ENCODE measurements at places on chromosomes 3 and 15.

GRCh38 chr15:38843736-38844590, 279.3 kb upstream of the RASGRP1 start:
- DNase-seq, result no peak

- no peak for DNase-seq
Measured at GRCh38 chr15:31483053-31483985, 156.7 kb downstream of the KLF13 start.

DNA sequence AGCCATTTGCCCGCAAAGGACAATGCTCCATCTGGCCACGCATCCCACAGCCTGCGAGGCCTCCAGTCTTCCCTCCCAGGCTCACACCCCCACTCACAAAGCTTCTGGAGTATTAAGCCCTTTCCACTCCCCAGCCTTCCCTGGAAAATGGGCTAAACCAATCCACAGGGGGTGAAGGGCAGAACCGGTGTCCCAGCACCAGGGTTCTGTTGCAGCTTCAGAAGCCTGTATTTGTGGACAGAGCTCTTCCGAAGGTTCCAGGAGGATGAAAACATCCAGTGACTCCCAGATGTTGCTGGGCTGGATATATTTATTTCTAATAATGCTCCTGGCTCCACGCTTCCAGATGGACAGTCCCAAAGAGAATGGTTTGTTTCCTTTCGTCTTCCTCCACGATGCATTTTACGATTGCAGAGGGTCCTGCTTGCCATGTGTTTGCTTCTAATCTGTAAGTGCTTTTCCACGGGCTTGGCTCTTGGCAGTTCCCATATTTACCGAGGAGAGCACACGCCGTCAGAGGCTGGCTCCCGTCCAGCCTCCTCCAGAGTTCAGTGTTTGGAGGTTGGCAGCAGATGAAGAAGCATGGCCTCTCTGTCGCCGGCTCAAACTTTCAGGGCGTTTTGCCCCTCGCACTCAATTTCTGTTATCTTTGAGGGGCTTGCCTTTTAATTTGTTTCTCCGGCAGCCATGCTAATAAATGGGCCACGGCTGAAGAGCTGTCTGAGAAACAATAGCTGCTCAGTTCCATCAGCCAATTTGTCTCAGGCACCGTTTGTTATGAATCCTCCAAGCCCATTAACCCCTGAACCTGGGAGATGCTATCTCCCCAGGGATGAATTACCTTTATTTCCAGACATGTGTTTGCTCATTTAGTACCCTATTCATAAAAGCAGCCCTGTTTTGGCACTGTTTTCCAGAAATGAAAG, 367.9 kb upstream of the PROK2 start:
- DNase-seq, result peak; percentile 4

DNA sequence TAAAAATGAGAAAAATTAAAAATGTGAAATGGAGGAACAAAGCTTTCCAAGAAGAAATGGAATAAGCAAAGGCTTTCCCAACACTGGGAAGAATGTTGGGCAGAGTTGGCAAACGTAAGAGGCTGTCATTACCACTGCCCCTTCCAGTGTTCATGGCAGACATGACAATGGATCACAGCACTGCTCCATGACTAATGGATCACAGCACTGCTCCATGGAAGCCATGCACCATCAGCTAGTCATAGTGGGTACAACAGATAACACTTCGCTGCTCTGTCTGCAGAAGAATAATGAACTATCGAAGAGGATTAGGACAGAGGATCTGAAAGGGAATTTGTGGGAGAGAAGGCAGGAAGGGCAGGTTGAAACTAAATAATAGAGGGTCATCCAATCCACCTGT, 5.0 kb downstream of the CAV3 start:
- DNase-seq, result no peak

- no peak for DNase-seq
Measured at GRCh38 chr15:64807751-64808222, 17.7 kb downstream of the PIF1 start.

DNA sequence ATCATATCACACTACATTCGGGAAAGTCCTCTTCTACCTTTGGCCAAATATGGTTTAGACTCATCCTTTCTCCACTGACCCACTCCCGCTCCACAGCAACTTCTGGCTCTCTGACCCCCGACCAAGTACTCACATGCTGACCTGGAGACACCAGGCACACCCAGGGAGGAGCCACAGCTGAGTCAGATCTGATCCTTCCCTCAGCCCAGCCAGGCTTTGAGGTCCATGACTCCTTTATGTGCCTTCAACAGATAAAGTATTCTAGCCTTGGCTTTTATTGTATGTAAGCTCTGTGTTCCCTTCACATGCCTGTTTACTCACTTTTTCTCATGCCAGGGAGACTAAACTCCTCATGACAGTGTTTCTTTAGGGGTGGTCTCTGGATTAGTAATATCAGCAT, 166.9 kb upstream of the UMPS start:
- no peak for DNase-seq

DNA sequence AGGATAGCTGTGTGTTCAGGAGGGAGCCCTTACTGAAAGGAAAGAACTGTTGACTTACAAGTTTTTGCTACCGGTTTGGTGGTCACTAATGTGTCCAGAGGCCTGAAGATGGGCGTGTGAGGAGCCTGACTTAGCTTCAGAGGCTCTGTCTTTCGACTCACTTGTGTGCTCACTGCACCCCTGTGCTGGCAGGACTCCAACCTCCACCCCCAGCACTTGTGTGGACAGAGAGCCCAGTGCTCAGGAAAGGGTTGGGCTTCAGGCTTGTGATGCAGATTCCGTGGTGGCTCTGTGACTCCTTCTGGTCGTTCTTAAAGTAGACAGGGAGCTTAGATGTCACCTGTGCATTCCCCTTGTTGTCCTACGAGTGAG, 100.9 kb downstream of the PGPEP1L start:
- no peak for DNase-seq

DNA sequence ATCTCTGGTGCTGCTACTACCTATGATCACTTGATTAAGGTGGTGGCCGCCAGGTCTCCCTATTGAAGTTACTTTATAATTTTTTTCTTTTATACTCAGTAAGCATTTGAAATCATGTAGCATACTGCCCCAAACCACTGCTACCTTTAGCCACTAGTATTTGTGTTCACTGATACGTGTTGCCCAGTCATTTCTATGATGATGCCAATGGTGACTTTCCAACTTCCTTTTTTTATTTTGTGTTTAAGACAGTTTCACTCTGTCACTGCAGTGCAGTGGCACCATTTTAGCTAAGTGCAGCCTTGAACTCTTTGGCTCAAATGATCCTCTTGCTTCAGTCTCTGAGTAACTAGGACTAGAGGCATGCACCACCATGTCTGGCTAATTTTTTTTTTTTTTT, 598.2 kb downstream of the NAALADL2 start:
- no peak for DNase-seq

GRCh38 chr3:30752970-30753369, 141.5 kb downstream of the GADL1 start:
- no peak for DNase-seq

GRCh38 chr3:138068046-138068445, 47.4 kb downstream of the DZIP1L start:
- no peak for DNase-seq

- DNase-seq, result no peak
Measured at GRCh38 chr3:4710191-4710590, 217.0 kb downstream of the ITPR1 start.

- DNase-seq, result no peak
Measured at GRCh38 chr3:60330107-60330506, 921.1 kb downstream of the FHIT start.

- no peak for DNase-seq
Measured at GRCh38 chr3:8824238-8824637, 54.8 kb upstream of the OXTR start.

GRCh38 chr3:120399372-120399771, 50.2 kb upstream of the LRRC58 start:
- DNase-seq, result no peak

DNA sequence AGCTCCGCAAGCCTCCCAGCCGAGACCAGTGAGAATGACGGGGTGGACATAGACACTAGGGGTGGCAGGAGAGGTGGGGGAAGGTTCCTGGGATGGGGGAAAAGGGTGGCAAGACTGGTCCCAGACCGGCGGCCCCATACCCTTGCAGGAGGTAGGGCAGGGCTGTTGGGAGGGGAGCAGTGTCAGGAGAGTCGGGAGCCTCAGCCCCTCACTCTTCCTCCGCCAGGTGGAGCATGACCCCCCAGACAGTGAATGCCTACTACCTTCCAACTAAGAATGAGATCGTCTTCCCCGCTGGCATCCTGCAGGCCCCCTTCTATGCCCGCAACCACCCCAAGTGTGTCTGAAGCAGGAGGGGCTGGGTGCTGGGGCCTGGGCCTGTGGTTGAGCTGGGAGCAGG, 8.7 kb upstream of the PSMD2 start:
- no peak for DNase-seq
